ENCODE measurements at places on chromosomes 13 and 19.

DNA sequence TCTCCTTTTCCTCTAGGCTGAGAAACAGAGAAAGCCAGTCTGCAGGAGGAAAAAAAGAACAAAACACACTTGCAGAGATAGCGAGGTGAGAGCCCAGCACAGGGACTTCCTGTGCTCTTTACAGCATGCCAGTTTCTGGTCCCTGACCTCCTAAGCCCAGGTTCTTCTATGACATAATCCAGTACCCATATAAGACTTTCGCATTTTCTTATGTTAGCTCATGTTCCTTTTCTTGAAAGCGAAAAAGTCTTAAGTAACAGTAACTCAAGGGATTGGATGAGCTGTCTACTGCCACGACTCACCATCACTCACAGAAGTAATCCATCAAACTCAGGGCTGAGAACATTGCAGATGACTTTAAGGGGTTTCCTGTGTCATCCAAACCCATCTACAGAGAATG, 17.4 kb downstream of the CCDC70 start:
- peak; percentile 21 for ATAC-seq

- peak; percentile 9 for ATAC-seq
Measured at GRCh38 chr19:1259876-1260748, 9.0 kb upstream of the CIRBP start.

DNA sequence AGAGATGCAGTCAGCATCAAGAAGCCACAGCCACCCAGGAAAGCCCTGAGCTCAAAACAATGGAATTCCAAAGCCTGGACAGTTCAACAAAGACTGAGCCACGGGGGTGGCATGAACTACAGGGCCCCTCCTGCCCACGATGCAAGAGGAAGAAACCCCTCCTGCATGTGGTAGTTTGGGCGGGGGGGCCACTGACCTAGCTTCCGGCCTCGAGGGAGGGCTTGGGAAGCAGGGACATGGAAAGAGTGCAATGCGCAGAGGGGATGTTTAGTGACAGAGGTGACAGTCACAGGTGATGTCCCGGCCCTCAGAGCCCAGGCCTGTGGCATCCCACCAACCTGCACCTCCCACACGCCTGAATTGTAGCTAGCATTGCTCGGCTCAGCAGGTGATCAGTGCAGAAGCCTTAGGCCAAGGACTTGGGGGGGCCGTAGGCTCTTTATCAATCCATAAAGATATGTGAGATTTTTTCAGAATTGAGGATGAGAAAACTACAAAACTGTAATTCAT, 318.8 kb downstream of the TEX29 start:
- no peak for ATAC-seq

GRCh38 chr19:50432221-50433028, at the start of gene MYBPC2:
Gene MYBPC2, plus strand, starts transcription at chr19:50432892. Its CDS starts 62 bp downstream, at chr19:50432954.
- no peak for ATAC-seq

DNA sequence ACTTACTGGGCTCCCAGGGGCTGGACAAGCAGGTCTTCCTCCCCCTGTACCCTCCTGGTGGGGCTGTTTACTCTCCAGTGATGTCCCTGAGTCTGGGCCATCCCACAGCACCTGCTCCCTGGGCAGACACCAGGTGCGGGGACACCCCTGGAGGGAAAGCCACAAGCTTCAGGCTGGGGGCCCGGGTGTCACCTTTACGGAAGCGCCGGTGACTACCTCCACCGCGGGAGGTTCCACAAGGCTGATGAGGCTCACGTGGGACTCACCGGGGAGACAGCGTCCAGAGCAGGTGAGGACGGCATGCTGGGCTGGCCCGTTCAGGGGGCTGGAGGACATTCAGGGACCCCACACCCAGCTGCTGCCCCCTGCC, 24.9 kb downstream of the NFILZ start:
- peak; percentile 51 for ATAC-seq

DNA sequence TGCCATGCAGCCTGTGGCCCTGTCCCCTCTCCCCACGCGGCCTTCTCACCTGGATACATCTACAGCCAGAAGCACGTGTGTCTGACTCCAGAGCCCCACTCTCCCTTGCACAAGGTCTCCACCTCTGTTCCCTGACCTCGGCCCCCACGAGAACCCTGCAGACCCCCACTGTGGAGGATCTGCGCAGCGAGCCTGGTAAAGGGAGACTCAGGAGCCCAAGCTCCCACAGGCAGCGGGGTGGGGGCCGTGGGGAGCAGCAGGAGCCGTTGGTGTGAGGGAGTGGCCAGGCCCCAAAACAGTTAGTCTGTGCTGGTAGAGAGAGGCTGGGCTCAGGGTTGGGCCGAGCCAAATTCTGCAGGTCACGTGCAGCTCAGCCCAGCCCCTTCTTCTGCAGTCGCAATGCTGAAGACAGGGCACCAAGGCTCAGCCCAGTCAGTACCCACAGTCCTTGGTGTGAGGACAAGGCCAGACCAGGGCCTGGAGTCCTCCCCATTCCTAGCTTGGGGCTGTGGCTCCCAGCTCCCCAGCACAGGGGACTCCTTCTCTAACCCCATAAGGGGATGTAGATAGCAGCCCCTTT, 28.7 kb upstream of the SLC7A10 start:
- ATAC-seq, result no peak

All from activated CD4-positive, CD25-positive, alpha-beta regulatory T cell treated with anti-CD3 and anti-CD28 coated beads, Interleukin-2, amount 50 U/mL, for 24 hours (primary cell).